ENCODE measurements at places on chromosomes 7 and 10.

GRCh38 chr10:113843972-113844485, 9.9 kb downstream of the DCLRE1A start:
- no peak for DNase-seq

DNA sequence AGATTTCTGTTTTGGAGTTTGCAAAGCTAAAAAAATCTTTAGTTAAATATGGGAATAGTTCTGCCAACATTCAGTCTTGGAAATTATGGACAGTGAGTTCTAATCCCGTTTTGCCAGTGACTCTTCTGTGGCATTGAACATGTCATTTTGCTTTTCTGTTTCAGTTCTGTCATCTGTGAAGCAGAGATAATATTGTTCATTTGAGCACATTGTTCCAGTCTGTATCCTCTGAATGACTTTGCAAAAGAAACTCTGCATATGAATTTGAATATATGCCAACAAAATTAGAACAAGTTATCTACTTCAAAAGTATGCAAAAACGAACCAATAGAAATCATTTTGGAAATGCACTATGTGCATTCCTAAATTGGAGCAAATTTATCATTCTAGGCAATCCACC, 746.0 kb upstream of the POT1 start:
- no peak for DNase-seq

- DNase-seq, result no peak
These were observed 931.2 kb upstream of the C7orf33 start for GRCh38 chr7:147659036-147659995.

DNA sequence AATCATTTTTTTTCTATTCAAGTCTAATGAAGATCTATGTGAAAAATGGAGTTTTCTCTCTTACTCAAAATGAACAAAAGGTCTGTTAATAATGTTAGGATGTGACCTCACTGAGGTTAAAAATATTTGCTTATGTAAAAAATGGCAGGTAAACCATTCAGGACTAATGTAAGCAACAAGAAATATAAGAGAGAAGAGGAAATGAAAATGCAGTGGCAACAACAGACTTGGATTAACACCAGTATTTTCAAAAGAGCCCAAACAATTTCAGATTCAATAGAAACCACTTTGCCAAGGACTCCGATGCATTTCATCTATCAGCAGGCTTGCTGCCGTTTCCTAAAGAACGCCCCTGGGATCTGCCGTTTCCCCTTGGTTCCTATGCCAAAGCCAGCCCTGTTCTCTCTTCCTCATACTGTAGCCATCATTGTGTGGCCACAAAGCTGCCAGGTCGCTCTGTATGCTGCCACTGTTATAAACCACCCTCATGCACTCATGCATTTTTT, 66.4 kb downstream of the MTURN start:
- DNase-seq, result no peak

GRCh38 chr7:108605559-108606201, 36.0 kb downstream of the DNAJB9 start:
- no peak for DNase-seq
